ENCODE measurements at places on chromosomes 5 and 9.

DNA sequence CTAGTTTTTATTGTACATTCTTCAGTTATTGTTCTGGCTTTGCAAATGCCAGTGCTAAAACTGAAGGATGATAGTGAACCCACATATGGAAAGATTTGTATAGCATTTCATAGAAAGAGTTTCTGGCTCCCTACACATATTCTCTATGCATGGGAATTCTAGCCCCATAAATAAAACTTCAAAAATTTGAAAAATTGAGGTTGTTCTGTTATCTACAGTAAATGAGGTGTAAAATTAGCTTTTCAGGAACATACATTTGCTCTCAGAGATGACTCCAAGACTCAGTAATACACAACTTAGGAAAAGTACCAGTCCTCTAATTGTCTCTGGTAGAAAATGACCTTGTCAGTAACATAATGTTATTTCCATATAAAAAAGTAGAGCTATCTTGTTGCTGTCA, 80.2 kb upstream of the DPYSL3 start:
- DNase-seq: no peak

- peak; percentile 68 for DNase-seq
Observed at GRCh38 chr9:76571288-76571687, 112.3 kb downstream of the GCNT1 start.

DNA sequence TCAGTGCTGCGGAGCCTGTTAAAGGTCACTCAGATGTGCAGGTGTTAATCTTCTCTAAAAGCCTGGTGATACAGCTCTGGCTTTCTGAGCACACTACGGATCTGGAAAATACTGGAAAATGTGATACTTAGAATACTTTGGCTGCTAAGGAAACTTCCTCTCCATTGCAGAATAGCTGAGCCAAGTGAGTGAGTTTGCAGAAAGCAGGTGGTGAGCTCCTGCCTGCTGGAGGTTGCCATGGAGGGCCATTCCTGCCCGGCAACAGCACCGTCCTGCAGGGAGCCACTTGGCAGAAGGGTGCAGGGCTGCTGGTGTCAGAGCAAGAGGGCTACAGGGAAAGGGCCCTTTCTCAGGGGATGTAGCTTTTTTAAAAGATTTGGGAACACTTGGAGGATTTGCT, 40.7 kb downstream of the SECISBP2 start:
- DNase-seq: no peak

DNA sequence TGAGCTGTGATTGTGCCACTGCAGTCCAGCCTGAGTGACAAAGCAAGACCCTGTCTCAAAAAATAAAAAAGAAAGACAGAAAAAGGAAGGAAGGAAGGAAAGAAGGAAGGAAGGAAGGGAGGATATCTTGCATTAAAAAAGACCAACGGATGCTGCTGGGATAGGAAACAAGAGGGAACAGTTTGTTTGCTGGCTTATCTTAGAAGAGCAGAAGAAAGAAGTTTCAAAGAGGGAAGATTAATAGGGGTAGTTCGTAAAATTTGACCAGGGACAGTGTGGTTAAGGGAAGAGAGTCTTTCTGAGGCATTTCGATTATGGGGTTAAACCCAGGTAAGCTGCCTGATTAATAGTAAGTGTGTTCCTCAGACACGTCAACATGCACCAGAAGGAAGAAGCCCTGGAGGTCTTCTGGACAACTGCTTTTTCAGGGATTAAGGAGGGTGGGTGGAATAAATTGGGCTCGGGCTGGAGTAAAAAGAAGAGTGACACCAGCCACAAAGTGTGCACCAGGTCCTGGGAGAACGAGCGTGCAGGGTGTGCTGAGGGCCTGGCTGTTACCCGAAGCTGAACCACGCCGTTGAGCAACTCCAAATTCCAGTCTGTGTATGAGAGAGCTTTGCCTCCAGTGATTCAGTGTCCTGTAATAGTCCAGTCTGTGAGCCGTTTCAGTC, 24.8 kb downstream of the FYB1 start:
- peak; percentile 70 for DNase-seq

GRCh38 chr5:110824936-110825441, 86.2 kb downstream of the SLC25A46 start:
- DNase-seq: no peak

DNA sequence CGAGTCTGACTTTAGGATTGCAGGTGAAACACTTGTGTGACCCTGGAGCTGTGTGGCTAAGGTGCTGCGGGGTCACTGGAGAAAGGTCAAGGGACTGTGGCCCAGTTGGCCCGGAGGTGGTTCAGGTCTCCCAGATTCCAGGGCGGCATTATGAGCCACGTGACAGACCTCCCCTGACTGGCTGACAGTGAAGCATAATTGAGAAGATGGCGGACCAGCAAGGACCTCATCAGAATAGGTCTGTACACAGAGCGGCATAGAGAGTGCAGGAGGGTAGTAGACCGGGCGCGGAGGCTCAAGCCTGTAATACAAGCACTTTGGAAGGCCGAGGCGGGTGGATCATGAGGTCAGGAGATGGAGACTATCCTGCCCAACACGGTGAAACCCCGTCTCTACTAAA, 815 bp upstream of the ODF2 start:
- DNase-seq: no peak

DNA sequence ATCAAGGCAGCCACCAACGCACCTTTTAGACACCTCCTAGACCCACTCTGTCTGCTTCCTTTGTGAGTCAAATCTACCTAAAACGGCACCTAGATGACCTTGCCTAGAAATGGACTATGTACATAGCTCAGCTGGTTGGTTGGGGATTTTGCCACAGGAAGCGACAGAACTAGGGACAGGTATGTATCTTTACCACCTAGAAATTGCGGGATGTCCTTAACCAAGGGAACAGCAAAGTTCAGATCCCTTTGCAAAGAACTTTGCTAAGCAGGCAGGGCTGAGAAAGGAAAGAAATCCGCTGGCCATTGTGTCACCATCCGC, 2.0 kb upstream of the ENC1 start:
- no peak for DNase-seq

GRCh38 chr5:37323607-37324006, 47.3 kb downstream of the NUP155 start:
- DNase-seq: no peak

GRCh38 chr5:172444110-172444510, 10.2 kb downstream of the SH3PXD2B start:
- no peak for DNase-seq

- DNase-seq: no peak
Observed at GRCh38 chr9:76999261-76999660, 20.2 kb upstream of the FOXB2 start.

GRCh38 chr5:44808435-44809214, at the start of gene MRPS30:
Gene MRPS30 (plus strand): TSS chr5:44808947. CDS start chr5:44808963, 16 bp downstream.
- peak; percentile 99 for DNase-seq

- no peak for DNase-seq
Observed at GRCh38 chr5:158873104-158873503, 226.6 kb downstream of the EBF1 start.

DNA sequence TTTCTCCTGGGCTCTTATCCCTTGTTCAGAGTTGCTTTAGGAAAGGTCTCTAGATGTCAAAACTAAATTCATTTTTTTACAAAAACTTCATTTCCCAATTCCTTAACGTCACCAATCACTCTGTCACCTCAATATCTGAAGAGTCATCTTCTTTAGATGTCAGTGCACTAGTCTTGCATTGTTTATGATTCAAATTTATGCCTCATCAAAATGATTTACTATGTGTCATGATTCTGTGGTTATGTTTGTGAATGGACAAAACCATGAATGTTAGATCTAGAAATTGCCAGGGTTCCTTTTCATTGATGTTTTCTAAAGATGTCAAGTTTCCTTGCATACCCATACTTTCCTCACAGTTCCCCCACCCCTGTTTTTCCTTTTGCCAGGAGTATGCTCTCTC, 21.5 kb downstream of the CWC27 start:
- no peak for DNase-seq

- no peak for DNase-seq
Observed at GRCh38 chr9:12930906-12931305, 156.1 kb downstream of the LURAP1L start.

DNA sequence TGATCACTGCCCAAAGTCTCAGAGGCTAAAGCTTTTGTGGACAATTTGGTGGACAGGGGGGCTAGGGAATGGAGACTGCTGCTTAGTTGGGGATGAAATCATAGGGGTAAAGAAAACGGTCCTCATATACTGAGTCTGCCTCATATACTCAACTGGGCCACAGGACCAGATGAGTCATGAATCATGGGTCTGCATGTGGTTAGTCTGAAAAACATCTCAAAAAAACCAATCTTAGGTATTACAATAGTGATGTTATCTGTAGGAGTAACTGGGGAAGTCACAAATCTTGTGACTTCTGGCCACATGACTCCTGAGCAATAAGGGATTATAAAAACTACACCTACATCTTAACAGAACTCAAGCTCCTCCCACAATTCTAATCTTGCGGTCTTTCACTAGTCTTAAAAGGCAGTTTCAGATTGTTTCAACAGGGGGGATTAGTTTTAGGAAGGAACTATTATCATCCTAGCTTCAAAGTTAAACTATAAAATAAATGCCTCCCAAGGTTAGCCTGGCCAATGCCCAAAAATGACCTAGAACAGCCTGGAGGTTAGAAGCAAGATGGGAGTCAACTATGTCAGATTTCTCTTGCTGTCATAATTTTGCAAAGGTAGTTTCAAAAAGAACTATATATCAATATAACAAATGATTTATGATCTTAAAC, 17.5 kb downstream of the TMEM161B start:
- DNase-seq: peak; percentile 16

- no peak for DNase-seq
Observed at GRCh38 chr5:59193616-59194319, 610.9 kb downstream of the RAB3C start.

DNA sequence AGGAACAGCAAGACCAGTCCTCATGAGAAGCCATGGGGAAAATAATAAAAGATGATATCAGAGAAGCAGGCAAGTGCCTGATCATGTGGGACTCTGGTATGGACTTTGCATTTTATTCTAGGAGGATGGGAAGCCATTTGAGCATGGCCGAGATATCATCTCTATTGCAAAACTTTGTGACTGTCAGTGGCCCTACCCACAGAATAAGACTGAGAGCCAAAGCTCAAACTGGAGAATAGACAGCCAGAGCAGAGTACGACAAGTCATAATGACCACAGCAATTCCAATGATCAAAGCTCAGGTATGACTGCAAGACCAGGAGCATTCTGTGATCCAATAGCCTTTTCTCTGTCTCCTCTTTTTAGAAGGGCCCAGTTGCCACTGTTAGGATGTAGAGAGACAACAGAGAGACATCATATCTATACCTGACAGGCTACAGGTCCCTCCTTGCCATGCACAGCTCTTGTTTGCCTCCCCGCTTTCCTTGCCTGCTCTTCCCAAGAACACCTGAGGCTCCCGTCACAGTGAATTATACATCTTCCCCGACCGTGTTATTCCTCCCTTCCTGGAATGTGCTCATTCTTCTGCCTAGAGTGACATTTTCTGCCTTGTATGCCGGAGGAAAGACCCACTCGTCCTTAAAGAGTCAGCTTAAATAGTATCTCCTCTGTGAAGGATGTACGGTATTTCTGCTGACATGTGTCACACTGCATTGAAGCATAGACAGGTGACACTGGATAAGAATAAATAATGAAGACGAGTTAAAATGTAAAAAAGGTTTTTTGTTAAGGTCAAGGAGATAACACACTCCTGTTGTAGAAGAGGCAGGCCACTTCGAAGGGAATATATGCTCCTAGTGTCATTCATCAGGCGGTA, 248.7 kb upstream of the MAP3K1 start:
- DNase-seq: peak; percentile 35

GRCh38 chr5:137075163-137075970, 423.8 kb downstream of the SPOCK1 start:
- DNase-seq: peak; percentile 63

DNA sequence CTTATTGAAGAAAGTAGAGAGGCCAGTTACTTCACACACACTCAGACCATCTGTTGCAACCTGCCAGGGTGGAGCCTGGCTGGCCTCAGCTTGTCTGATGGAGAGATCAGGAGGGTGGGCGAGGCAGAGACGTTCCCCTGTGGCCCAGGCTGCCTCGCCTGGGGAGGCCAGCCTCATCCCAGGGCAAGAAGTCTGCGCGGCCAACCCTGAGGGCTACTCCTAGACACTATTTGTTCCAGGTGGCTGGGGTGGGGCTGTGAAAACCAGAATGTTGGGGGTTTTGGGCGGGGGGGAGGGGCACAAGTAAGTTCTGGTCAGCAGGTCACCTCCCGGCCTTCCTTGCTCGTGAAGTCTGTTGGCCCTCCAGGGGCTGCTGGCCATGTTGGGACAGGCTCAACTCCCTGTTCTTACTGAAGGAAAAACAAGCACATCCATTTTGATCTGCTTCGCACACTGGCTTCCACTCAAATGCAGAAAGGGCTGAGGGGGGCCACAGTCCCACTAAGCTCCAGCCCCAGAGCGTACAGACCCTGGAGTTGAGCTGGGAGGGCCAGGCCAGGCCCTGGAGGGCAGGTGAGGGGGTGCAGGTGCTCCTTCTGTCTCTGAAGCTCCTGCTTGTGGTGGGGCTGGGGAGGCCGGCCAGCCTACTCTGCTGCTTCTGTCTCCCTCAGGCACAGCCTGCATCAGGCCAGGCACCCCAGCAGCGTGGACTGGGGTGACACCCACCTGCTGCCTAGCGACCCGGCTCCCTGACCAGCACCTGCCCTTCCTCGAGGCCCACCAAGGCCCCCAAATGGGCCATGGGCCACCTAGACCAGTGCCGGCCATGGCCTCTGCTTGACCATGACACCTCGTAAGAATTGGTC, 46.6 kb downstream of the SECISBP2 start:
- peak; percentile 57 for DNase-seq

DNA sequence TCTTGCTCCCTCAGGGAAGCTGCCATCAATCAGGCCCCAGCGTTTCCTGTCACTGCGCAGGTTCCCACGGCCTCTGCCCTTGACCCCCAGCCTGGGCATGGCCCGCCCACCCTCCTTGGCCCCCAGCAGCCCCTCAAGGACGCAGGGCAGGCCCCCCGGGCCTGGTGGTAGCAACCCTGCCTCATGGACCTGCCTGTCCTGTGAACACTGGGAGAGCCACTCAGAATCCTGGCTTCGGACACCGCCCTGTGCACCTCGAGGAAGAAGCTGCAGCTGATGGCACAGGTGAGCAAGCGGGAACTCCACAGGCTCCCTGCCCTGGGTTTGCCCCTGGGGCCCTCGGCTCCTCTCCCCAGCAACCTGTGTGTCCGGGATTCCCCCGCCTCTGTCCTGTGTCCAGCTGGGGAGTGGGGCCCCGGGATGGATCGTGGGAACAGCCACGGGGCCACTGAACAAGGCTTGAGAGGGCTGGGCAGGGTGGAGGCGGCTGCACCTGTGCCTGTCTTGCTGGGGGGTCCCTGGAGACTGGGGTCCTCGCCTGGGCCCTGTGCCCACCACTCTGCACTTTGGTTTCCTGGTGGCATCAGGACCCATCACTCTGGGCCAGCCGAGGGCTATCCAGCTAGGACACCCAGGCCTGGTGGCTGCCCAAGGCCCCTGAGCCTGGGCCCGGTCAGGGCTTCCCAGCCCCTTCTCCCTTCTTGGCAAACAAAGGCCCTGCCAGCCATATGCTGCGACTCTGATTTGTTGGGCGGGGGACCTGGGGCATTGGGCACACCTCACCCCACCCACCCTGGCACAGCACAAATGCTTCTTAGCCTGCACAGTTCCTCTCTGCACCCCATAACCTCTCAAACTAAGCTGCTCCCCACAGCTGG, 33.5 kb upstream of the EGFL7 start:
- no peak for DNase-seq

All from hematopoietic multipotent progenitor cell treated with erythropoietin and hydrocortisone succinate and interleukin-3 and kit ligand, for 6 days (in vitro differentiated cells).